ENCODE measurements at places on chromosomes 2 and 18. TPM values are rescaled to one million over a fixed set of nuclear protein-coding genes. Genes with fewer than 3 reads are reported as not detected.

Gene MAP2
- 5.5 TPM for total RNA-seq

Gene CYP27A1
- total RNA-seq, result 2.7 TPM

Gene IRS1
- total RNA-seq, result 20.7 TPM

Gene GREB1L
- total RNA-seq, result 1.8 TPM

Gene LBH
- 2.4 TPM for total RNA-seq

Gene POTEE
- not detected for total RNA-seq

Gene DNAH6
- total RNA-seq, result under 0.01 TPM

Gene QPCT
- 9.7 TPM for total RNA-seq

Gene SCN3A
- total RNA-seq, result not detected

Gene GALNT3
- total RNA-seq, result 89.5 TPM
